ENCODE measurements at places on chromosomes 5 and 9.

DNA sequence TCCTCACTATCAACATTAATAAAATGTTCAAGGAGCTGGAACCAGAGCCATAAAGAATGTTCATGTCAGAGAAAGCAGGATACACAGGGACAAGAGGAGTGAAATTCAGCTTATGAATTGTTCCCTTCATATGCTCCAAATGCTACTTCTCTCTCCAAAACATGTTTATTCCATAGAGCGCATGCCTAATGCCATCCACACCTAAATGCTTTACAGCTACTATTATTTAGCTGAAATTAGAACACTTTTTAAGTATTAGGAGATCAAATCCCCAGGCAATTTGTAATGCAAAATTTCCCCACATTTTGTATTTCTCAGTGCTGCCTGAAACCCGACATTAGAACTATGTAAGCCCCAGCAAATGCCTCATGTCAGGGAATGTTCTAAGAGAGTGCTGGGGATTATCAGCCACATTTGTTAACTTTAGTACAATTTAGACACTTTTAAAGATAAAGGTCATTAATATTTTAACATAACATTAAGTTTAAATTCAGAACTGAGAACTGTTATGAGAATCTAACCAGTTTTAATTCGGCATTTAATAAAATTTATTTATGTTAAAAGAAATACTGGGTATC is 75.5 kb downstream of the PPP2R2B start:
- no peak for DNase-seq

- DNase-seq = no peak
Observed at GRCh38 chr9:121179930-121180681, 21.6 kb downstream of the RAB14 start.

- no peak for DNase-seq
Observed at GRCh38 chr9:126053913-126054312, 272.7 kb upstream of the MVB12B start.

DNA sequence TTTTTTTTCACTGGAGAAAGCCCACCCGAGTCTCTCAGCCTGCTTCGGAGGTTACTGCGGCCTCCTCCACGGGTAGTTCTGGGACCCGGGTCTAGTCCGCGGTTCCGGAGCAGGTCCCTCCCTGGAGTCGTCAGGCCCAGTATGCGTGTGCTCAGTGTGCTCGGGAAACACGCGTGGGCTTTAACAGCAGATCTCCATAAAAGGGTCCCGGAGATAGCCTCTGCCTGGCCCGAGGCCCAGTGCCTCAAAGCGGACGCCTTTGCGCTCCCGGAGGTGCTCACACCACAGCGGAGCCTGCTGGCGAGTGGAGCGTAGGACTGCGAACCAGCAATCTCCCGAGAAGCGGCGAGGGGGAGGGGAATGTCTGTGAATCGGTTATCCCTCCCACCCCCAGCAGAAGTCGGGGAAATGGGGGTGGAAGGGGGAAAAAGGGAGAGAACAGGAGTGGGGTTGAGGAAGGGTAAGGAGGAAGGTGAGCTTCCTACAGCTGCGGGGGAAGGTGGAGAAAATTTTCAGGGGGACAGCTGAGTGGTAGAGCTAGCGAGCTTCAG is 28.7 kb downstream of the CDKN2A start:
- DNase-seq = no peak

- no peak for DNase-seq
Observed at GRCh38 chr5:176153741-176154140, 84.5 kb upstream of the SIMC1 start.

- DNase-seq = no peak
Observed at GRCh38 chr9:116860509-116861120, 173.5 kb downstream of the TRIM32 start.

DNA sequence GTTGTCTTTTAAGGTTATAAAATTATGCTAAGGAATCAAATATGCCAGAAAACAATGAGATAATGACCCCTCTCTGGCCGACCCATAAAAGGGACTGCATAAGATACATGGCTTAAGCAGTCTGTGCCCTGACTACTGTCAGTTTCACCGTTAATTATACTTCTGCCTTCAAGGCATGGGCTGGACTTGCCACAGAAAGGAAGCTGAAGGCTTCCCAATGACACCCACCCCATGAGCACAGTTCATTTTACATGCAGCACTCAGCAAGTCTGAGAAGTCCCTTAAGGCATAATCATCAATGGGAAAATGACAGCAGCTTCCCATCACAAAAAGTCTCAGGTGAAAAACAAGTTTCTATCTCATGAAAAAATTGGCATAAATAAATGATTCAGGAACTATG is 175.6 kb downstream of the GLIS3 start:
- DNase-seq = no peak

DNA sequence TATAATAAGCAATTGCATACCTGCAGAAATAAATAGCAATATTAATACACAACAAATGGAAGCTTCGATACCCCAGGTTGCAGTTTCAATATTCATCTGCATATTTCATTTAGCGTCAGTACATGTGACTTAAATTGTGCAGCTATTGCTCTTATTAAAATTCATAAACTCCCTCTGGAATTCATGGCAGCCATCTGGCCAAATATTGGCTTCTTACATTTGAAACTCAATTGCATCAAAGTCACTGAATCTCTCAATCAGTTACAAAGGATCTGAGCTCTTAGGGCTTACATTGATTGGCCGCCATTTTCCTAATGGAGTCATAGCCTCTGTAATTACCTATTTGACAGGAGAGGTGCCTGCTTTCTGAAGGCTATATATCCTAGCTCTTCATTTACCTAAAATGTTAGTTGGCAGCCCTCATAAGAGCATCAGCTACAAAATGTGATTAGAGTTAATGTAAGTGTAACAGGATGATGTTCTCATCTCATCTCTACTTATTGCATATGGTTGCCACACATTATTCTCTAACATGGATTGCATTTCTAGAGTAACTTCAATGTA is 453.5 kb downstream of the CAAP1 start:
- no peak for DNase-seq

GRCh38 chr5:178241231-178241663 is 8.6 kb upstream of the PHYKPL start:
- no peak for DNase-seq

DNA sequence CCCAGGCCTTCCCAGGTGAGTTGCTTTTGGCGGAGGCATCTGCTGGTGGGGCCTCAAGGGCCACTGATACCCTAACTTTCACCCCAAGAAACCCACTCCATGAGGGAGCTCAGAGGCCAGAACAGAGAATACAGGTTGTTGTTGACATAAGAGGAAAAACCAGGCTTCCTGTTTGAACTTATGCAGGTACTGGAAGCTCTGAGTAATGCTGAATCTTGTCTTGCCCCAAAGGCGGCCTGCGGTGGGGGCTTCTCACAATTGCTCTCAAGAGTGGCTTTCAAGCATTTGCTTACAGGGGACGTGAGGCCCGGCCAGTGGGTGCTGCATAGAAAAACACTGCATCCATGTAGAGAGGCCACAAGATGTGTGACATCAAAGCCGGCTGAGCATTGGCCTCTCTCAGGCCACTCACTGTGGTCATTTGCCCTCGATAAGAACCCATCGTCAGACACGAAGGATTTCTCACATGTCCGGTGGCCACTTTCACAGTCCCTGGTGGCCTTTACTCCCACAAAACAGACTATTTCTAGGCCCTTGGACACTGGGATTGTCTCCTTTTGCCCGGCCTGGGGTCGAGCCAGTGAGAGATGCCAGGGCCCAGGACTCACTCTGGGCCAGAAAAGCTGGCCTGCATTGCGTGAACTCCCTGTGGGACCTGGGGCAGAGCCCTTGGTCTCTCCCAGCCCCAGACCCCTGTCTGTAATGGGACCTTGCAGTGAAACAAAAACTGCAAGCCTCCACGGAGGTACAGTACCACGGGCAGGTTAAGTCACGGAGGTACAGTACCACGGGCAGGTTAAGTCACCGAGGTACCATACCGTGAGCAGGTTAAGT is 34.5 kb upstream of the TCF7 start:
- DNase-seq = peak; percentile 45
